Iris pigment epithelial cell (primary cell): ENCODE measurements at places on chromosomes 2 and 18.

DNA sequence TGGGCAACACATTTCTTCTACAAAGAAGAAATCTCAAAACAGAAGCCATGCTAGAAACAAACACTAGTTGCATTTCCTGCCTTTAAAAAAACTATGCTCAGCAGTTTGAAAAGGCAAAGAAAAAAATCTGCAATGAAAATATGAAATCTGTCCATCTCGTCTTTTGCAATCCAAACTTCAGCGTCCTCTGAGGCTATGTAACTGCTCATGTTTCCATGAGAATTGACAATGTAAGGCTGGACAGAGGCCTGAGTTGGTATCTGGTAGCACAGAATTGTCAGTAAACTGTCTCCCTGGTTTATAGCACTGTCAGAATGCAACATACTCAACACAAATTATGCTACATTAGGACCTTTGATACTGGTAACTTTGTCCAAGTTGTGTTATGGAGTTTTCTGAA lies 429.9 kb downstream of the ARHGAP15 start:
- DNase-seq = no peak

DNA sequence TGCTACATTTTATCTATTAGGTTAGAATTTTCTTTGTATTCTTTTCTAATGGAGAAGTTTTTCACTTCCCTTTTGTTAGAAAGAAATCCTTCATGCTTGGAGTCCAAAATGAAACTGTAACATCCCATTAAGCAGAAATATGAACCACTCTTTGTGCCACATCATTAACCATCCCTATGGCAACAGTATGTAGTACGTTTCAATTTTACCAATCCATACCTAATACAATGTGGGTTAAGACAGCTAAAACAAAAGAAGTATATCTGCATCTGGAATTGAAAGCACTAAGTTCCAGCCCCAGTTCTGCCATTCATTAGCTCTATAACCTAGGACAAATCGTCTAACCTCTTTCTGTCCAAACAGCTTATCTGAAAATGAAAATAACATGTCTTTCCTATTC lies 409.2 kb upstream of the SPHKAP start:
- DNase-seq = no peak

DNA sequence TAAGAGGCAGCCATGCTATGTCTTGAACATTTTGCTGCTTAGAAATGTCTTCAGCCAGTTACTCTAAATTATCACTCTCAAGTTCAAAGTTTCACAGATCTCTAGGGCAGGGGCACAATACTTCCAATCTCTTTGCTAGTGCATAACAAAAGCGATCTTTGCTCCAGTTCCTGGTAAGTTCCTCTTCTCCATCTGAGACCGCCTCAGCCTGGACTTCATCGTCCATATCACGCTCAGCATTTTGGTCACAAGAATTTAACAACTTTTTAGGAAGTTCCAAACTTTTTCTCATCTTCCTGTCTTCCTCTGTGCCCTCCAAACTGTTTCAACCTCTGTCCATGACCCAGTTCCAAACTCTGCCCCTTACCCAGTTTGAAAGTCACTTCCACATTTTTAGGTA lies 8.8 kb upstream of the SLC35F5 start:
- DNase-seq = no peak

DNA sequence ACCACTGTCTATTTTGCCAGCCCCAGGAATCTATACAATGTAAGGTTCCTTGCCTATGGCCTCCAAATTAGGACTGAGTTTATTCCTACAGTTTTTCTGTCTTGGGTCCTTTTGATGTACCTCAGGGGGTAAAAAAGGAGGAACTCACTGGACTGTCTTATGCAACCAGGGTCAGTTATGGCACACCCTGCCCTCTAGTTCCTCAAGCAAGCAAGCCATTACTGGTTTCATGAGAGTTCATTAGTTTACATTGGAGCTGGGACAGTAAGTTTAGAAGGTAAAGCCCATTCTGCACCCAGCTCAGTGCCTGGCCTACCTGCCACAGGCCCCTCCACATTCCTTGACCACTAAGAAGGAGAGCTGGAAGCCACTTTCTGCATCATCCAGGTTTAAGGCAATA lies 68.7 kb upstream of the WIPF1 start:
- DNase-seq = no peak

- no peak for DNase-seq
Measured at GRCh38 chr2:174675615-174676014, 78.0 kb upstream of the WIPF1 start.

GRCh38 chr18:45761512-45762114 lies 37.6 kb downstream of the SLC14A1 start:
- DNase-seq = no peak

DNA sequence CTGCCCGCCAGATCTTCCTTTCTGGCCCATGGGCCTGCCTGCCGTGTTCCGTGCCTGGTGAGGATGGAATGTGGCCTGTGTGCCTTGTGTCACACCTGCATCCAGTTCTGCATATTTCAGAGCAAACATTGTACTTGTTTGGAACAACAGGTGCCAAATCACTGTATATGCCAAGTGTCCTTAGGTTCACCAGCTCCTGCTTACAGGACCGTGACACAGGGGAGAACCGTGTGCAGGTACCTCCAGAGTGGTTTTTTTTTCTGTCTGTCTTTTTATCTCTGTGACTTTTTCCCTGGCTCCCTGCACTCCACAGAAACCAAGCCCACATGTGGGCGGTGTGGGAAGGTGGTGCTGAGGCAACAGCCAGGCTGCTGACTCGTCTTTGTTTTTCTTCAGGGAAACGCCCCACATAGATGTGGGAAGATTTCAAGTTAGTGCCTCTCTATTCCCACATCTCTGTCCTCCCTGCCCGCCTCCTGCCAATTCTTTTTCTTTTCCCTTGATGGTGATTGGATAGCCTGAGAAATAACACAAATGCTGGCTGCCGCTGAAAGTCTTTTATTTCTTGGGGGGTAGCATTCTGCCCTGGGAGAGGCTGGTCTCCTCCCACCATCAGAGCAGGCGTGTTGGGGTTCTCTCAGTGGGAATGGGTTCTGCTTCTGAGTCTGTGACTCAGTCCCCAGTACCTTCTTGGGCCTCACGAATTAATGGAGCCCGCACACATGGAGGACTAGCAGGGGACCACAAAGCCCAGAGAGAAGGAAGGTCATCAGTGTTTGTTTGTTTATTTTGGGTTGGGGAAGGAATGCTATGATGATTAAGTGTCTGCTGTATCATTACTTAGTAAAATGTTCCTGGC lies 21.4 kb downstream of the GRHL1 start:
- DNase-seq = peak; percentile 73

DNA sequence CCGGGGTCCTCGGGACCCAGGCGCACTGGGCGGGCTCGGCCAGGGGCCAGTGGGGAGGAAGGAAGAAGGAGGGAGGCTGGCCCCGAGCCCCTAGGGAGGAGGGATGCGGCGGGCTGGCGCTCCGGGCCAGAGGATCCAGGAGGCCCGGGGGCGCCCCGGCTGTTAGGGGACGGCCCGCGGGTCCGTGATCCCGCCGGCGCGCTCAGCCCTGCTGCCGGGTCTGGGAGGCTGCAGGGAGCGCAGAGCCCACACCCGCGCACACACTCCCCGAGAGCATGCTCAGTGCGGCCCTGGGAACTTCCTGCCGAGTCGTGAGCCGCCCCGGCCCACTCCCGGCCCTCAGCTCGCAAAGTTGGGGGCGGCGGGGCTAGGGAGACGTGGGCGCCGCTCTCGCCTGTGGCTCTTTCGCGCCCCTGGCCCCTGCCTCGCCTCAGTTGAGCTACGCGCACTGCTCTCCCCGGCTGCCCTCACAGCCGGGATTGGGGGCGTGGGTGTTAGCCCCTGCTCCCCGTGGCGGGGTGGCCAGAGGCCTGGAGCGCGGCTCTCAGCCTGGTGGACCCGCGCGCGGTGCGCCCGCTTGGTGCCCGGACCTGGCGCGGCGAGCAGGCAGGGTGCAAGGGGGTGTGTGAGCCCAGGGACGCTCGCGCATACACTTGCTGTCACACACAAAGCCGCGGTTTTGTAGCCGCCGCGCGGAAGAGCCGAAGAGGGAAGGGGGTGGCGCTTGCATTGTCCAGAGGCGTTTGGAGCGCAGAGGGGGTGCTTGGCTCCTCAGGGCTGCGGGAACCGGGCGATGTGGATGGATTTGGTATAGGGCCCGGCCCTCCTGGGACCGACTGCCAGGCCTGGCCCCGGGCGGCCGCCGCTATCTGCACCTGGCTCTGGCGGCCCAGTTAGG lies 132.9 kb upstream of the MGAT5 start:
- DNase-seq = peak; percentile 80

DNA sequence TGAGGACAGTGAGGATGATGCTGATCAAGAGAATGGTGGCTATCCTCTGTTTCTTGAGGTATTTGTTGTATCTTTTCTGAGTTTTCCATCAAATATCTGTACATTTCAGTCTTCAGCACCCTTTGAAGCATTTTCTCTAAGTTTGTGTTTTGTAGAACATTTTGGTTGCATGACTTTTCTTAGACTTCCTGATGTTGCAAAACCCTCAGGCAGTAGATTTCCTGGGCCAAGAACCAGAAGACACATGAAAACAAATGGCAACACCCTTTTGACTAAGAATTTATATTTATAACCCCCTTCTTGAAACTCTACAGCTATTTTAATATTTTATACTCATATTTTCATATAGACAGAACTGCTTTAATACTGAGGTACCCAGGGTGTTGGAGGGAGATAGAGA lies 16.2 kb downstream of the HNMT start:
- peak; percentile 64 for DNase-seq

DNA sequence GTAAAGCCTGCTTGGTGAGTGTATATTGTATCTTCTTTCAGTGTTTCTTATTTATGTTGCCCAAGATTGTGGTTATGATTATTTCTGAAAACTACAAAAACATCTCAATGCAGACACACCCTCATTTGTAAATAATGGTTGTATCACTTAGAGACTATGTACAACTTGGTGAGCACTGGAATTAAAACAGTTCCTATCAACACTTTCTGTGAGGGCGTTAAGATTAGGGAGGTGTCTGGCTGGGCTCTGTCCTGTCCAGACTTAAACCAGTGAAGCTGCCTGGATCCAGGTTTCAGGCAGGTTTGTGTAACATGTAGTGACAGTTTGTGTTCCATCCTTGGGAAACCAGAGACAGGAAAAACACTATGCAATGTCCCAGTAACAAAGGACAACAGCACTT lies 49.7 kb downstream of the CTAGE1 start:
- no peak for DNase-seq

DNA sequence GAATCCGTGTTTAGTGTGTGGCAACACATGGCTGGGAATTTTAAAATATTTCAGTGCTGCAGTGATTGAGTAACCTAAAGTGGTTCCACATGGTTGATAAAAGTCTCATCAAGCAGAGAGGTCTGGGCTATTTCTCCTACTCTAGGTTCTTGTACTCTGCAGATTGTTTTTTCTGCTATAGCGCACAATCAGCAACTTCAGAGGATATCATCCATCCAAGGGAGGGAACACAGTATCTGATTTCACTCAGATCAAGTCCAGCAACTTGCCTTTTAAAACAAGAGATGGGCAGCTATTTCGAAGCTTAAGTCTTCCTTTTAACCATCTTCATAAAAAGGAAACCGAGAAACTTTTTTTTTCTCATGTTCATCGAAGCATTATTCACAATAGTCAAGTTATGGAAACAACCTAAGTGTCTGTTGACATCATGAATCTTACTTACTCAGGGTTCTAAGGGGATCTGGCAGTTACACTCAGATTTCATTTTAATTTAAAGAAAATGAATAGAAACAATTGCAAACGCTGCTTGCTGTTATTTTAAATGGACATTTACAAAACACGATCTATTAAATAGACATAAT lies 172.7 kb upstream of the TRIB2 start:
- DNase-seq = peak; percentile 61
